ENCODE measurements at places on chromosomes 7 and 10. TPM values are rescaled to one million over a fixed set of nuclear protein-coding genes. Genes with fewer than 3 reads are reported as not detected.

The IDI1 gene
- total RNA-seq: 80.1 TPM

The GIMAP1 gene
- total RNA-seq: 3.9 TPM

The MUC12 gene
- total RNA-seq: 0.85 TPM

The EEPD1 gene
- 0.67 TPM for total RNA-seq

The ZMIZ2 gene
- total RNA-seq: 105 TPM

The LBX1 gene
- not detected for total RNA-seq

The BZW2 gene
- 82.9 TPM for total RNA-seq

The LANCL2 gene
- 8.6 TPM for total RNA-seq

The SCART1 gene
- 1.3 TPM for total RNA-seq

The LIPF gene
- total RNA-seq: not detected

The SPDYE8 gene
- total RNA-seq: not detected

The PTPRE gene
- 16.8 TPM for total RNA-seq

The SPDYE2B gene
- total RNA-seq: not detected

The OPN1SW gene
- total RNA-seq: not detected

The GPR26 gene
- not detected for total RNA-seq

The ZNF679 gene
- not detected for total RNA-seq

The RBP3 gene
- not detected for total RNA-seq

The POT1 gene
- total RNA-seq: 29.7 TPM

The ZNF853 gene
- 0.23 TPM for total RNA-seq

The ARPC1B gene
- total RNA-seq: 265 TPM

The NPSR1 gene
- not detected for total RNA-seq

The CPA2 gene
- 0.14 TPM for total RNA-seq

The ACBD7 gene
- total RNA-seq: 4.8 TPM

The AKR1D1 gene
- total RNA-seq: not detected

The SCIN gene
- not detected for total RNA-seq

The ZPBP gene
- total RNA-seq: not detected

The UPK3B gene
- total RNA-seq: 1.2 TPM

The FZD8 gene
- total RNA-seq: 1.0 TPM

The TCF7L2 gene
- 0.76 TPM for total RNA-seq

The DNAH11 gene
- 2.0 TPM for total RNA-seq

The DUSP5 gene
- total RNA-seq: 84.3 TPM

The TMEM72 gene
- not detected for total RNA-seq

The TFPI2 gene
- not detected for total RNA-seq

The OTUD1 gene
- total RNA-seq: 10.2 TPM

The RELN gene
- not detected for total RNA-seq

The TUBB8 gene
- not detected for total RNA-seq

The ARL3 gene
- 11.1 TPM for total RNA-seq

The BRAT1 gene
- total RNA-seq: 41.9 TPM

The GARIN1A gene
- 0.48 TPM for total RNA-seq

The NEBL gene
- 0.30 TPM for total RNA-seq

The EGR2 gene
- 126 TPM for total RNA-seq

The HOXA1 gene
- total RNA-seq: 0.16 TPM

The HTRA1 gene
- total RNA-seq: not detected

The BMPER gene
- not detected for total RNA-seq

The C10orf67 gene
- total RNA-seq: not detected

The CPED1 gene
- not detected for total RNA-seq

The ADAM22 gene
- total RNA-seq: 4.0 TPM

The DNAJC2 gene
- 49.2 TPM for total RNA-seq

The PILRA gene
- 12.3 TPM for total RNA-seq

The NME8 gene
- total RNA-seq: not detected

Data from activated T-helper 2 cell treated with anti-CD3 and anti-CD28 coated beads, Interferon-gamma antibody, Interleukin-2, Interleukin-4, amounts not matched to agents 10 μg/mL and 5 μg/mL and 100 μg/mL, durations not matched to agents 14 hours and 24 hours and 36 hours (primary cell).